CD4-positive, alpha-beta T cell (primary cell): ENCODE measurements at places on chromosomes 13 and 19.

GRCh38 chr19:58407658-58408151, 744 bp upstream of the ZNF584 start:
- H3K4me1 ChIP-seq = peaks cover 27% of the 10 kb centered on the region
- no peaks in the 10 kb centered on the region for H3K36me3 ChIP-seq
- peak overlapping the region; percentile 70 for H3K27ac ChIP-seq
- H3K4me3 ChIP-seq = peak overlapping the region; percentile 92
- DNase-seq = no peak
- no peaks in the 10 kb centered on the region for H3K27me3 ChIP-seq

DNA sequence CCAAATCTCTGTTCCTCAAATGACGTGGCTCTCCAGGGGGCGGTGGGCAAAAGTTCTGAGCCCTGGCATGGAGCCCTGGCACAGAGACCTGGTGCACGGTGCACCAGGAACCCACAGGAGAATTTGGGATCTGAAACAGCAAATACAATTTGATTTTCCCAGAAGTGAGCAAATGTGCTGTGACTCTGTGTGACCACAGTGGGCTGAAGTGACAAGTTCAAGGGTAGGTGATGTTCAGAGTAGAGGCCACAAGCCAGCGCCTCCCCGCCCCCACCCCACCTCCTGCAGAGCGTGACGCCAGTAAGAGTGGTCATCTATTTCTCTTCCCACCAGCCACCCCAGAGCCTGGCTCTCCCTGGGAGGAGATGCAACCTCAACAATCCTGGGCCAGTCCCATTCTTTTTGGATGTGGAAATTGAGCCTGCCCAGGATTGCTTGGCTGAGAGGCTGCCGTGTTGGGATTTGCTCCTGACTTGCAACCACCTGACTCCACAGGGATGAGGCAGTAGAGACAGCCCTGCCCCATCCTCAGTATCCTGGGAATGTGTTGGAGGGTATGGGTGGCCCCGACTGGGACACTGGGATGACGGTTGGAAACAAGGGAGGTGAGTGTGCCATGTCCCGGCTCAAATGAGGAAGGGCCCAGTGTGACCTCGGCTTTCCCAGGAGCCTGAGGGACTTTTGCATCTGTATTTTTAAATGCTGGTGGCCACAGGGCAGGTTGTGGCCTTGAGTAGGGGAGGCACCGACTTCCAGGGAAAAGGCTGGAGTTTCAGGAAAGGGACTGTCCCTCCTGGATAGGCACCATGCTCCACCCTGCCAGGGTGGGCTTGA, 11.1 kb upstream of the BCL3 start:
- H3K4me3 ChIP-seq = no peak overlapping the region
- DNase-seq = no peak
- H3K27me3 ChIP-seq = no peaks in the 10 kb centered on the region
- H3K27ac ChIP-seq = no peak overlapping the region
- no peaks in the 10 kb centered on the region for H3K36me3 ChIP-seq
- peaks cover 15% of the 10 kb centered on the region for H3K4me1 ChIP-seq

GRCh38 chr19:7870571-7871436, 3.4 kb downstream of the PRR36 start:
- peaks cover 62% of the 10 kb centered on the region for H3K4me1 ChIP-seq
- H3K36me3 ChIP-seq = no peaks in the 10 kb centered on the region
- no peak overlapping the region for H3K27ac ChIP-seq
- no peak overlapping the region for H3K4me3 ChIP-seq
- H3K27me3 ChIP-seq = peaks cover 28% of the 10 kb centered on the region

GRCh38 chr13:93499991-93500390, 273.4 kb downstream of the GPC6 start:
- H3K27me3 ChIP-seq = no peaks in the 10 kb centered on the region
- no peak overlapping the region for H3K27ac ChIP-seq
- H3K36me3 ChIP-seq = no peaks in the 10 kb centered on the region
- H3K4me3 ChIP-seq = no peak overlapping the region

DNA sequence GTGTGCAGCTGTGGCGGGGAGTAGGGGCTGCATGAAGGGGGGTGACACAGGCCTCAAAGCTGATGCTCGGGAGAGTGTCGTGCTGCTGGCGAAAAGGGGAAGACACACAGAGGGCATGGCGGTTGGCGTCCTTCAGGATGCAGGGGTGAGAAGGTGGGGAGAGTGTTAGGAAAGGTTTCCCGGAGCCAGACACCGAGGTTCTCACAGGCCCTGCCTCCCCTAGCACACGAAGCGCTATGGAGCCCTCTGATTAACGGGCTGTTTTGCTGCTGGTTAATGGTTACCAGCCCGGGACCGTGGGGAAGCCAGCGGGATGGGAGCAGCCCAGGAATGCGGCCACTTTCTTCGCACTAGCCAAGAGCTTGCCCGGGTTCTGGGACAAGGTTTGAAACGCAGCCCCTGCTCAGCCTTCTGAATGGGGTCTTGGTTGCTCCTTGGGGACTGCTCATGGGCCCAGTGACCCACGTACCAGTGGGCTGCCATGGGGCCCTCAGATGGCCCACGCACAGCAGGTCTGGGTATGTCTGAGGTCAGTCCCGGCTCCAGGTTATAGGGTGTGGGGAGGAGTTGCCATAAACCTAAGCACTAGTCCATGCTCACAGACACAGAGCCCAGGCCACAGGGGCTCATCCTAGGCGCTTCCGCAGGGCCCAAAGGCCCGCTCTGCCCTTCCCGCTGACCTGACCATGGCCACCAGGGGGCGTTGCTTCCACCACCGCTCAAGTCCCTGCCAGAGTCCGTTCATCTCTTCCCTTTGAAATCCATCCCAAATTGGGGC, 31.3 kb upstream of the ISYNA1 start:
- H3K27me3 ChIP-seq = no peaks in the 10 kb centered on the region
- DNase-seq = peak; percentile 61
- peaks cover 56% of the 10 kb centered on the region for H3K36me3 ChIP-seq
- H3K4me3 ChIP-seq = no peak overlapping the region

DNA sequence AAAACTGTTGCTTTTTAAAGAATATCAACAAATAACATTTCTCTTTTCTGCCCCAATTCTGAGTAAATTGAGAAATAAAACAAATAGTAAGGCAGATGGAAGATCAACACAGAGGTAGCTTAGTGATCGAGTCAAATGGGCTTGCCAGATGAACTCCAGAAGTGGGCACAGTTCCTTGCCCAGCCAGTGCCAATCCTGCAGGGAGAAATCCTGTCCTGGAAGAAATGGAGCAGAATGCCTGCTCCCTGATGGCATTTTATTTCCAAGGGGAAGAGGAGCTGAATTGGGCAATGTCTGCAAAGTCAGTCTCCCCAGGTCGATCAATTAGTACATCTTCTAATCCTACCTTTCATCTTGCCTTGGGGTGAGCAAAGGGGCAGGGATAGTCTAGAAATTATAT, 225.3 kb downstream of the NHLRC3 start:
- H3K4me1 ChIP-seq = no peaks in the 10 kb centered on the region
- no peak overlapping the region for H3K27ac ChIP-seq
- no peaks in the 10 kb centered on the region for H3K27me3 ChIP-seq
- no peak for DNase-seq
- H3K36me3 ChIP-seq = no peaks in the 10 kb centered on the region

DNA sequence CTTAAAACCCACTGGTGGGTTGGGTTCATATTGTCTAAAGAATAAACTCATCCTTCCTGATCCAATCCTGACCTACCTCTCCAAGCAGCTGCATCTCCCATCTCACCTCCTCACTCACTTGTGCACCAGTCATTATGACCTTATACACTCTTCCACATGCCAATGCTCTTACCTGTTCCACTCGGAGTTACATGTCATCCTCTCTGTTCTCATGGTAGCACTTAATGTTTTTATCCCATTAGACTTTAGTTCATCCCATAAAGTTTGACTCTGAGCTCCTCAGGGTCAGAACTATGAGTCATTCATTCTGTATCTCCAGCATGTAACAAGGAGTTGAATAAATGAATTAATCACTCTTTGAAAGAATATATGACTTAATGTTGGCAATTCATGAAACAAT, 330.2 kb downstream of the KLF12 start:
- no peaks in the 10 kb centered on the region for H3K27me3 ChIP-seq
- H3K4me3 ChIP-seq = no peak overlapping the region
- H3K4me1 ChIP-seq = peaks cover 8% of the 10 kb centered on the region
- H3K36me3 ChIP-seq = peaks cover 16% of the 10 kb centered on the region

- DNase-seq = no peak
- no peak overlapping the region for H3K4me3 ChIP-seq
- no peaks in the 10 kb centered on the region for H3K27me3 ChIP-seq
Measured at GRCh38 chr19:9054765-9055164, 32.1 kb upstream of the OR1M1 start.

GRCh38 chr19:34209726-34210125, 37.4 kb downstream of the LSM14A start:
- peaks cover 4% of the 10 kb centered on the region for H3K4me1 ChIP-seq
- H3K27me3 ChIP-seq = no peaks in the 10 kb centered on the region
- peaks cover 63% of the 10 kb centered on the region for H3K36me3 ChIP-seq
- H3K4me3 ChIP-seq = no peak overlapping the region

GRCh38 chr13:51995677-51996551, 15.3 kb downstream of the ATP7B start:
- H3K4me3 ChIP-seq = no peak overlapping the region
- H3K36me3 ChIP-seq = no peaks in the 10 kb centered on the region
- no peaks in the 10 kb centered on the region for H3K27me3 ChIP-seq
- no peaks in the 10 kb centered on the region for H3K4me1 ChIP-seq
- DNase-seq = no peak
- H3K27ac ChIP-seq = no peak overlapping the region

DNA sequence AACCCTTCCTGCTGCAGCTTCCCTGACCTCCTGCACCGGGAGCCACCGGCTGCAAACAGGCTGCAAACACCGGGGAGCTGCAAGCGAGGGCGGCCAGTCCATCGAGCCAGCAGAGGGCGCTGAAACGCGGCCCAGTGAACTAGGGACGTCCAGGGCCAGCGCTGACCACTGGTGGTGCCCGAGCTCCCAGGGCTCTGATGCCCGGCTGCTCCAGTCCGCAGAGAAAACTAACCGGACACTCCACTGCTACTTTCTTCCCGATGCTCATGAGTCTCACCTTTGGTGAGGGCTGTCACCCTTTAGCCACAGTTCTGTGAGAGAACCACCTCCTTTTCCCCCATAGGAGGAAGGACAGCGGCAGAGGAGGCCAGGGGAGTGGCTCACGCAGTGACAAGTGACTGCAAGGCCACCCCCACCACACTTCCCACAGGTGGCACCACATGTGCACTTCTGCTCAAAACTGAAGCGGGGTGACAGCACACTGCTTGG, 82.8 kb upstream of the MTIF3 start:
- no peaks in the 10 kb centered on the region for H3K27me3 ChIP-seq
- DNase-seq = peak; percentile 55
- H3K27ac ChIP-seq = no peak overlapping the region
- H3K4me3 ChIP-seq = peak overlapping the region; percentile 24
- H3K4me1 ChIP-seq = peaks cover 8% of the 10 kb centered on the region
- no peaks in the 10 kb centered on the region for H3K36me3 ChIP-seq

DNA sequence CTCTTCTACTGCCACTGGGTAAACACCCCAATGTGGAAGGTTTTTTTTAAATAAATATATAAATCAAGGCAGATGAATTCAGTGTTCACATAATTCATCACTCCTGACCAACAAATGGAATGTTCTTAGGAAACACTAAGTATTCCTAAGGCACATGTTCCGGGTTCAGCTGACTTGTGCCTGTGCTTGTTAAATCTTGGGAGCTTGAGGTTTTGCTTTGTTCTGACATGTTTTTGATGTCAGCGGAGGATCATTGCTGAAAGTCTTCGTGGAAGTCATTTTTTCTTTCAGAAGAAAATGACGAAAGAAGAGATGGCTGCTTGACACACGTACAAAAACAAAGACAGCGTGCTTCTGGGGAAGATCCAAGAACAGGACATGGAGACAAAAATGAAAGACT, 185.8 kb downstream of the MZT1 start:
- H3K27ac ChIP-seq = no peak overlapping the region
- no peaks in the 10 kb centered on the region for H3K27me3 ChIP-seq
- H3K4me1 ChIP-seq = no peaks in the 10 kb centered on the region
- no peaks in the 10 kb centered on the region for H3K36me3 ChIP-seq
- DNase-seq = no peak

GRCh38 chr19:10379880-10380312, 476 bp downstream of the TYK2 start:
- H3K4me1 ChIP-seq = peaks cover 25% of the 10 kb centered on the region
- H3K36me3 ChIP-seq = peaks cover 17% of the 10 kb centered on the region
- H3K4me3 ChIP-seq = peak overlapping the region; percentile 81
- peak overlapping the region; percentile 81 for H3K27ac ChIP-seq
- DNase-seq = no peak
- H3K27me3 ChIP-seq = no peaks in the 10 kb centered on the region

DNA sequence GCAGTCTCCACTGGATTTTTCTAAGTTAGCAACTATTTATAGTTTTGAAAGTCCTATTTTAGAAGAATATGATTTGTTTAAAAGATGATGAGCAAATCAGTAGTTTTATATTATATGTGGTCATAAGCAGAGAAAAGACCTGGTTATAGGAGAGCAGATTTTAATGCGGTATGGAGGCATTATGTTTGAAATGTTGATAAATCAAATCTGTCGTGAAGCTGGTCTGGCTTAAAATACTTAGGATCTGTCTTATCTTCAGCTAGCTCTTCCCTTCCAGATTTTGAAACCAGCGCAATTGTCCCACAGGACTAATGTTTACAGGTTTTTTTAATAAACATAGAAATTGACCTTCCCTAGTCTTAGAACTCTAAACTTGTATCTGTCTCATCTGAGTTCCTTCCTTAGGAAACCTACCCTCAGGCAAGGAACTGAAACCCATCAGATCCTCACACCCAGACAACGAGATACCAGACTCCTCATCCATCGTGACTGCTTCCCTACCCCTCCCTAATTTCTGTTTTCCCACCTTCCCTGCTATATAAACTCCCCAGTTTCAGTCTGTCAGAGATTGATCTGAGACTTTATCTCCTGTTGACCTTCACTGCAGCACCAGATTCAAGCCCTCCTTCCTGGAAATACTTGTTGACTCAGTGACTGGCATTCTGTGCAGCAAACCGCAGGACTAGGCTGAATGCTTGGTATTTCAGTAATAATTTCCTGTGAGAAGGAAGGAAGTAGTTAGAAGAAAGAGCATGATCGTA, 37.8 kb upstream of the CXCL17 start:
- H3K4me1 ChIP-seq = peaks cover 18% of the 10 kb centered on the region
- DNase-seq = no peak
- no peaks in the 10 kb centered on the region for H3K36me3 ChIP-seq
- H3K27ac ChIP-seq = no peak overlapping the region

DNA sequence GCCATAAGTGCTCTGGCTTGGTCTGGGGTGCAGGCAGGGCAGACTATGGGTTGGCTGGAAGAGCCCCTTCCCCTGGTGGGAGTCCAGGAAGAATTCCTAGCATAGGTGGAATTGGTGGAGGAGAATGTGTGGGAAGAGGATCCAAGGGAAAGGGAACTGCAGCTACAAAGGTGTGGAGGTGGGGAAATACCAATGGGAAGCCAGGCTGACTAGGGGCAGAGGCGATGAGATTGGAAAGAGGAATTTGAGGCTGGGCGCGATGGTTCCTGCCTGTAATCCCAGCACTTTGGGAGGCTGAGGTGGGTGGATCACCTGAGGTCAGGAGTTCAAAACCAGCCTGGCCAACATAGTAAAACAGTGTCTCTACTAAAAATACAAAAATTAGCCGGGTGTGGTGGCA, 4.8 kb upstream of the SDHAF1 start:
- no peak overlapping the region for H3K4me3 ChIP-seq
- no peaks in the 10 kb centered on the region for H3K36me3 ChIP-seq
- no peak overlapping the region for H3K27ac ChIP-seq
- peaks cover 26% of the 10 kb centered on the region for H3K4me1 ChIP-seq
- DNase-seq = no peak
